ENCODE measurements at places on chromosomes 6 and 20. TPM values are rescaled to one million over a fixed set of nuclear protein-coding genes. Genes with fewer than 3 reads are reported as not detected.

- DNase-seq = no peak
Observed at GRCh38 chr6:29487660-29488059, at the start of gene MAS1L. Gene MAS1L (minus strand): TSS chr6:29487956. CDS start chr6:29487902, 54 bp downstream.

- peak; percentile 99 for DNase-seq
Observed at GRCh38 chr20:47392015-47392720, 35.7 kb upstream of the ZMYND8 start.

DNA sequence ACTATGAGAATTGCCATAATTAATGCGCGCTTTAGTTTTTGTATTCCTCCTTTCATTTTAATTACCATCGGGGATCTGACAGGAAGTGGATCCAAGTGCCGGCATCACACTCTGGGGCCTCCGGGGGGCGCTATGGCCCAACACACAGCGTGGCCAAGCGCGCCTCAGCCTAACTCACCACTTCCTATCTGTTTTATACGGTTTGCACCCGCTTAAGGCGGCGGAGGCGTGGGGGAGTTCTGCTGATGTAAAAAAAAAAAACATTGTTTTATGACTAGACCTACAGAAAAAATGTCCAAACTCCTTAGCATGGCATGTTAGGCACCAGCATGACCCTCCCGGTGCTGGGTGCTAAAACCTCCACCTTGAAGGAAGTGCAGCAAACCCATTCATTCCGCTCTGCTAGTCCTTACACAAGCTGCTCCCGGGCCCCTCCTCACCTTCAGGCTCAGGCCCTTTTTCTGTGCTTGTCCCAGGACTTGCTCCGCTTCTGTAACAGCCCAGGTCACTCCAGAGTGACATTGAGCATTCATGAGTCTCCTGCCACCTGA, 4.5 kb upstream of the EBF4 start:
- DNase-seq = no peak

- DNase-seq = no peak
Observed at GRCh38 chr6:163147994-163148393, 266.5 kb upstream of the QKI start.

GRCh38 chr6:13566500-13566899, 7.9 kb upstream of the SIRT5 start:
- DNase-seq = no peak

DNA sequence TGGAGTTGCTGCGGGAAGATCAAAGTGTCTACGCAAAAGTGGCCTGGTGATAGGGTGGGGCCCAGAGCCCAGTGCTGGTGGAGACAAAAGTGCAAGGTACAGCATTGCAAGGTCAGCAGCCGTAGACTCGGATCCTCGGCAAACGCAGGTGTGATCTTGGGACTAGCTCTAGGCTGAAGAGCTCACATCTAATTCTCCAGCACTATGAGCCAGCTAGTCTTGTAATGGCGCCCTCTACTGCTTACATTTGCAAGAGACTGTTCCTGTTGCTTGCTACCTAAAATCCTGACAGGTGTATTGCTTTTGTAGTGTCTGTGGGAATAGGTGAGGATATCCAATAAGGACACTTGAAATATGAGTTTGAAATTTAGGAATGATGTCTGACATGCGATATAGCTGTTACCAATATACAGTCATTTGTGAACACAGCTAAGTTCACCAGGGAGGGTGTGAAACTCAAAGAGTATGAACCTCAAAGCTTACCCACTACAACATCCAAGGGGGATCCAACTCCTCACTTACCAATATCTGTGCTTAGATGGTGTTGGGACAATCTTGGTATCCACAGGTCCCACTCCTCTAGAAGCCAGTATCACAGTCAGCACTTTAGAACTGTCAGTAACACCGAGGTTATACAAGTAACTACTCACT, 58.4 kb downstream of the PDE7B start:
- peak; percentile 21 for DNase-seq

- no peak for DNase-seq
Observed at GRCh38 chr6:156344491-156344890, 432.7 kb upstream of the ARID1B start.

DNA sequence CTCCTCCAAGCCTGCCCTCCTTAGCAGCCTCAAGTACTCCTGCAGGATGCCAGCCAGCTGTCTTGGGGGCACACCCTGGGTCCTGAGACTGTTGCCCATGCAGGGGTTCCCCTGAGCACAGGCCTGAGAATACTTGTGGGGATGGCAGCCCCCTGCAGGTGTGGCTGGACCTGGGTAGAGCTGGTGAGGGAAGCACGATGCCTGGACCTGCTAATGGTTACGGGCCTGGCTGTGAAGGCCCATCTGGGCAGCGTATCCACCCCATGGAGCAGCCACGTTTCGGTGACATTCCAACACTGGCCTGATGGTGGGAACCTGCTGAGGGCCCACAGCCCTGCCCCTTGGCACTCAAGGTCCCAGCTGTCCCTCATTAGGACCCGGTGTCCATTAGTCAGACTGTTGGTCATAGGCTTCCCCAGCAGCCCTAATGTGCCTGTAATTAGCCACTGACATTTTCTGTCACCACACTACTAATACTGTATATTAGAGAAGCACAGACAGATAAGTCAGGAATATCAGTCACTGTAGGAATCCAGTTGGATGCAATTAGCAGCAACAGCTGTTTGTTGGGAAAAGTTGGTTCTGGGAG, 20.3 kb downstream of the CCDC167 start:
- no peak for DNase-seq

DNA sequence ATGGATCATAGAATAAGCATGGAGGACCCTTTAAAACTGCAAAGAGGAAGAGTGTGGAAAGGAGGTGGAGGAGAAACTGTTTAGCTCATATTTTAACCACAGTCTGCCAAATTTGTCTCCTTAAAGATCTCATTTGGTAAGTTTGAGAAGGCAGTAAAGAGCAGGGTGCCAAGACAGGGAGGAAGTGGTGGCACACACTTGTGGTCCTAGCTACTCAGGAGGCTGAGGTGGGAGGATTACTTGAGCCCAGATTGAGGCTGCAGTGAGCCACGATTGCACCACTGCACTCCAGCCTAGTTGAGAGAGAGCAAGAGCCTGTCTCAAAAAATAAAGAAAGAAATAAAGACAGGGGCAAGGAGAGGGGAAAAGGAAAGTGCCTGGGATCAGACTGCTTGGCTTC, 16.8 kb upstream of the DCBLD1 start:
- no peak for DNase-seq

DNA sequence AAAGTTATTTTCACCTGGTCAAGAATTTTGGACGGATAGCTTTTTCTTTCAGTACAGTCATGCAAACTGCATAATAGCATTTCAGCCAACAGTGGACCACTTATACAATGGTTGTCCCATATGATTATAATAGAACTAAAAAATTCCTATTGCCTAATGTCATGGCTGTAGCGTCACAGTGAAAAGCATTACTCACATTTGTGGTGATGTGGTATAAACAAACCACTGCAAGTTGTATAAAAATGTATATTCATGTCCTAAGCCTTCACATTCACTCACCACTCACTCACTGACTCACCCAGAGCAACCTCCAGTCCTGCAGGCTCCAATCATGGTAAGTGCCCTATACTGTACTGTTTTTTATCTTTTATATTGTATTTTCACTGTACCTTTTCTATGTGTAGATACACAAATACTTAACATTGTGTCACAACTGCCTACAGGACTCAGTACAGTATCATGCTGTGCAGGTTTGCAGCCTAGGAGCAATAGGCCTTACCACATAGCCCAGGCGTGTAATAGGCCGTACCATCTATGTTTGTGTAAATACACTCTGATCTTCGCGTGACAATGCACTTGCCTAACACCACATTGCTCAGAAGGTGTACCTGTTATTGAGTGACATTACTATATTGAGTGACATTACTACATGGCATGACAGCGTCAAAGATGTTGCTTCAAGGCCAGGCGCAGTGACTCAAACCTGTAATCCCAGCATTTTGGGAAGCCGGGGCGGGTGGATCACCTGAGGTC, 17.9 kb downstream of the ABHD12 start:
- peak; percentile 90 for DNase-seq

Gene RIPOR2
- not detected for total RNA-seq

Gene GGTLC1
- total RNA-seq = not detected

Gene PHACTR1
- 3.3 TPM for total RNA-seq

Gene FKBP1C
- 0.14 TPM for total RNA-seq

Gene DNAH8
- not detected for total RNA-seq

Gene BPIFA1
- total RNA-seq = not detected

Gene RHAG
- total RNA-seq = not detected

Data from H4 (cell line).